Occipital lobe (tissue), 3 donors: ENCODE measurements at places on chromosomes 6 and 20. TPM values are rescaled to one million over a fixed set of nuclear protein-coding genes. Genes with fewer than 3 reads are reported as not detected.

Gene HCK
- total RNA-seq, result 3.3 TPM

Gene CCDC170
- total RNA-seq, result 0.47 TPM

Gene RMND1
- total RNA-seq, result 33.7 TPM

Gene CLPSL1
- not detected for total RNA-seq

DNA sequence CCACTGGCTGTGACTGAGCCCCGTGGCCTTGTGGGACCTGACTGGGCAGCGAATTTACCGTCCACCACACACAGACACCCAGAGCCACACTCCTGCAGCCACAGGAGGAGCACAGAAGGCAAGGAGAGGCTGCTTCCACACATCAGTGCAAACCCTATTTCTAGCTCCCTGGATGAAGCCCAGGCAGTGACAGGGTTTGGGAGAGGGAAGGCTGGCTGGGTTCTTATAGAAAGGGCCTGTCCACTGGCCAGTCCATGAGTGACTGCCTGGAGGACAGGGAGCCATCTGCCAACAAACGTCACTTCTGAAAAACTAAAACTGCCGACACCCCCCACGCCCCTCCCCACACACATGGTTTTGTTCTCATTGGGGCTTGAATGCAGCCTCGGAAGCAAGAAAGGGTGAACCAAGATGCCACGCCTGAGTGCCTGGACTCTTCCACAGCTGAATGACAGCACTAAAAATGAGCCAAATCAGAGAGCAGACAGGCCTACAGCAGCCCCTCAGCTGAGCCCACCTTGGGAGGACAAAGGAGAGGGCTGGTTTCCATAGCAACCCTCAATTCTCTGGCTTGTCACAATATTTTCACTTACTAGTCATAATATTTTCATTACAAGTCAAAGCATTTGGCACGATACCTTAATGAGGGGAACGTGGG, 38.4 kb downstream of the RRBP1 start:
- DNase-seq, result no peak

- no peak for DNase-seq
Observed at GRCh38 chr6:132520953-132521352, 8.0 kb upstream of the STX7 start.

DNA sequence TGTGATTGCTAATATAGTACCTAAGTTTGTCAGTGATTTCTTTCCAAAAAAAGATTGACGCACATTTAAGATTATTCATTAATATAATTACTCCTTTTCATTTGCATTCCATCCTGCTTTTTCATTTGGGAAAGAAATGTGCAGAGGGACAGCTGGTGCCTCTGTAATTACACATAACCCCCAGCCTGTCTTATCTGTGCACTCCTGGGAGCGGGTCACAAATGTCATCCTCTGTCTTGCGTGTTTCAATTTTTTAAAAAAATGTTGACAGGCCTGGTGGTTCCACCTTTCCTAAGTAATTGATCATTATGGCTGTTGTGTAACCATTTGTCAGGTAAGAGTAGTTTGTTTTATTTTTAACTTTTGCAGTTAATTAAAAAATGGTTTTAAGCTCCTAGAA, 92.7 kb downstream of the SLX4IP start:
- no peak for DNase-seq
